Stimulated activated CD8-positive, alpha-beta memory T cell treated with anti-CD3 and anti-CD28 coated beads, Interleukin-4, amount 100 ng/mL, for 1 hour (primary cell): ENCODE measurements at places on chromosomes 7 and 10.

DNA sequence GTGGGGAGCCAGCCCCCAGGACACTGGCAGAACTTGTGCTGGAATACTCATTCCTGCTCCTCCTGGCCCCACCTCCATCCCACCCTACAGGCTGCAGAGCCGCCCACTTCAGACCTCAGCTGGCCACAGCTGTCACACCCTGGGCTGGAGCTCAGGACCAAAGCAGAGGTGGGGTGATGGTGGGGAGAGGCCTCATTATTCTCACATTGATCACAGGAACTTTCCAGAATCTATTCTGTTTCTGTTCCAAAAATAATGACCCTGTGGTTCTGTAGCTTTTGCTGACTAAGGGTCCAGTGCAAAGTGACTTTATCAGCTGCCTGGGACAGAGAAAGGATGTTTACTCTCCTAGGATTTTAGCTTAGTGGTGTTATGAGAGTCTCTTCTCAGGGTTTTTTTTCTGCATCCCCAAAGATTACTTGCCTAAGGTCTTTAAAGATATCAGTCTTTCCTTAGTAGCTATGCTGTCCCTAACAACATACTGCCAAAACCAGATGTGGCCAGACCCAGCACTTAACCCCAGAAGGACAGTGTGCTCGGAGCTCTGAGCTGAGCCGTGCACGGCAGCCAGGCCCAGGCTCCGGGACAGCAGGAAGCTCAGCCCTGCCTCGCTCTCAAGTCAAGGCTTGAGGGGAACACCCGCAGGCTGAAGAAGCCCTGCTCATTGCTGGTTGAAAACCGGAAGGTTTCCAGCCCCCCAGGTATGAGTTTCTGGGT lies 223.3 kb downstream of the MLLT10 start:
- no peak for DNase-seq

GRCh38 chr7:107934991-107935770 lies 44.2 kb downstream of the DLD start:
- DNase-seq = no peak

- DNase-seq = no peak
These were observed 91.4 kb downstream of the FAM107B start for GRCh38 chr10:14683256-14683655.

DNA sequence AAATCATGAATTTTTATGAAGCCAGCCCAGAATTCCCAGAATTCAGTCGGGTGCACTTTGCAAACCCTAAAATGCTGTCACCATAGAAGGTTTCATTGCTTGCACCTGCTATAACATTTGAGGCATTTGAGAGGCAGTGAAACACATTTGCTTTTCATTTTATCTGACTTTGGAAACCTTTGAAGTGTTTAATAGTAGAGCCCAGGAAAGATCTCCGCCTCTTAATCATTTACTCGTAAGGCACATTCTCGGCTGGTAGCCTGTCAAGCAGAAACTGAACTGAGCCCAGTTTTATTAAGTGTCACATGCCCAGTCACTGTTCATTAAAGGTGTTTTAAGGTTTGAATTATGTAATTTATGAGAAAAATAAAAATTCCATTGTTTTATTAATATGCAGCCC lies 247.6 kb downstream of the EMX2 start:
- DNase-seq = no peak

DNA sequence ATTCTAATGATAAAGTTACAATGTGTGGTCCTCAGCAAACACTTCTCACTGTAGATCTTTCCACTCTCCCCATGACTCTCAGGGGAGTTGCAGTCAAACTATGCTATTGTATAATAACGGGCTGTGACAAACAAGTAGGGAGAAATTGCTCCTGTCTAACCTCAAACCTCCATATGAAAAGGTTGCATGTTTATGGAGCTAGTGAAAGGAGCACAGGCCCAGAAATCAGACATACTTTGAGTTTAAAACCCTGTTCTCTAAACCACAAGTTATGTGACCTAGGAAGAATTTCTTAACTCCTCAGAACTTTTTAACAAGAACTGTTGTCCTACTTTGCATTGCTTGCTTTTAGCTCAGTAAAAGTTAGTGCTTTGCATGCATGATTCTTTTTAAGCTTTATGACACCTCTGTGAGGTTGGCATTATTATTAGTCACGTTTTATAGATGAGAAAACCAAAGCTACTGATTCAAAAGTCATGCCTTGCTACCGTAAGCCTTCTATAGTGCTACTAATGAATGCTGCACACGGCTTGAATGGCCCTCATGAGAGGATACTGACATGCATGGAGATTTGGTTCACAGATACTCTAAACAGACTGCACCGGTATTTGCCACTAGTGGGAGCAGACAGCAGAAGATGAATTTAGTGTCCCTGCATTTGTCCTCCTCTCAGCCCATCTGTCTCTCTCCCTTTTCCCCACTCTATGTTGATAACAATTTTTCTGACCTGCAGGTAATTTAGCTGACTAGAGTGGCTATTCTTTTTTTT lies 129.5 kb upstream of the PCGF5 start:
- no peak for DNase-seq

- DNase-seq = no peak
These were observed 89.0 kb downstream of the AMPH start for GRCh38 chr7:38542156-38542555.

- no peak for DNase-seq
These were observed 36.0 kb upstream of the FAM20C start for GRCh38 chr7:156111-157007.

DNA sequence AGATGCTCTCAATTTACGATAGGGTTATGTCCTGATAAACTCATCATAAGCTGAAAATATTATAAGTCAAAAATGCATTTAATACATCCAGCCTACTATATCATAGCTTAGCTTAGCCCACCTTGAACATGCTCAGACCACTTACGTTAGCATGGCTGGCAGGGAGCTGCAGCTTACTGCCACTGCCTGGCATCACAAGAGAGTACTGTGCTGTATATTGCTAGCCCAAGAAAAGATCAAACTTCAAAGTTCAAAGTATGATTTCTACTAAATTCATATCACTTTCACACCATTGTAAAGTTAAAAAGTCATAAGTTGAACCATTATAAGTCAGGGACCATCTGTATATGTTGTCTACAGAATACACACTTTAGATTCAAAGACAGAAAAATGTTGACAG lies 91.6 kb downstream of the HYCC1 start:
- no peak for DNase-seq

DNA sequence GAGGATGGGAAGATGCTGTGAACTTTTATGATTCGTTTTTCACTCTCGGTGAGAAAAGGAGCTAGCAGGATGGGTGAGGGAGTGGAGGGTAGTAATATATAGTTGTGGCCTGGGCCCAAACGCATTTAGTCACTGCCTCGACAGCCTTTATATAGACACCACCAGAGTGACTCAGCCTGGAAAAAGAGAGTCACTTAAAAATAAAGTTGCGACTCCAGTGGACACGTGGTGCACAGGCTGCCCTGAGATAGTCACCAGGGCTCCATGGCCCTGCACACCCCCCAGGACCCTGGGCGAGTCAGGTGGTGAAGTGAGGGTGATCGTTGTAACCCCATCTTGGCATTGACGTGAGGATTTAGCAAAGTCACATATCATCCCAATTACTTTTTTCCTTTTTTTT lies 106.7 kb downstream of the CUX1 start:
- no peak for DNase-seq

DNA sequence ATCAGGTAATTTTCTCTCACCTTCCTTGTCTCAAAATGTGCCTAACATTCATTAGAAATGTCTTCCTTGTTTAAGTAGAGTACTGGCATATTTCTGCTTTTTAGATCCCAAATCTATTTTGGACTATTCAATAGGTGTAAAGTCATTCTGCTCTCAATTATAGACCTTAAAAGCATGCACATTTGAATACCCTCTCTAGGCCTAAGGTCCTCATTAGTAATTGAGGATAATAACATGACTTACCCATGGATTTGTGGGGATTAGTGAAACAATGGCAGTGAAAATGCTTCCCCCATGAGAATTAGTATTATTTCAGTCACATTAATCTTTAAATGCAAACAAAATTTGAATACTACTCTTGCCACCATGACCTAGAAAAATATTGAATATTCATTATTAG lies 1073.0 kb upstream of the CELF2 start:
- no peak for DNase-seq

- DNase-seq = no peak
These were observed 459 bp downstream of the CYCS start for GRCh38 chr7:25124465-25125136.

DNA sequence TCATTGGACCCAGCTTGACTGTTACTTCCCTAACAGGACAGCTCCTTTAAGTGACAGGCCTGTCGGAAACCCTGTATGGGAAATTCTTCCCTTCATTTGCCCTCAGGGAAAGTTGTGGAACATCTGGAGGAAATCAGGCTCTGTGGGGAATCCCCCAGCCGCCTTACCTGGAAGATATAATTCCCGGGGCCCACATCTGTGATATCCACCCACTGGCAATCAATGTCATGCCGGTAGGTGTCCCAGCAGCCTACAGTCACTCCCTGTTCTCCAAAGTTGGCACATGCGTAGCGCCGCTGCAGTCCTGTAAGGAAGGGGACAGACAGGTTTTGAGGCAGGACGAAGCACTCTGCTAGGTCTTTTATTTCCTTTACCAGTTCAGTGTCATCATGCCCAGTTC lies 16.6 kb downstream of the LOXL4 start:
- DNase-seq = no peak

- DNase-seq = no peak
These were observed 18.3 kb downstream of the KLLN start for GRCh38 chr10:87844837-87845623.

- no peak for DNase-seq
These were observed 35.8 kb downstream of the NSUN6 start for GRCh38 chr10:18615618-18616017.

GRCh38 chr10:77458986-77459590 lies 178.5 kb downstream of the KCNMA1 start:
- no peak for DNase-seq

DNA sequence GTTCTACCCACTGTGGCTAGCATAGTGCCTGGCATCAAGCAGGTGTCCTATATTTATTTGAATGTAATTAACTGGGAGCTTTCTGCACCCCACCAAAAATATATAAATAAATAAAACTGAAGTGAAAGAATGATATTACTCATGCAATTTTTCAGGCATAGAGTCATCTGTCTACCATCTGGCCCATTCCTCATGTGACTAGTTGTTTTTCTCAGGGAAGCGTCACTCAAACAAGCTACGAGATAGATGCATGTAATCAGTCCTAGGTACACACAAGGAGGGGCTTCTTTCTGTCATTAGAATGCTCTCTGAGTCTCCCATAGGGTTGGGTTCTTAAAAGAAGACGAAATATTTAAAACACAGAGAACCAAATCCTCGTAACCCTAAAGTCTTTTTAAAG lies 255.5 kb upstream of the KMT2E start:
- no peak for DNase-seq

DNA sequence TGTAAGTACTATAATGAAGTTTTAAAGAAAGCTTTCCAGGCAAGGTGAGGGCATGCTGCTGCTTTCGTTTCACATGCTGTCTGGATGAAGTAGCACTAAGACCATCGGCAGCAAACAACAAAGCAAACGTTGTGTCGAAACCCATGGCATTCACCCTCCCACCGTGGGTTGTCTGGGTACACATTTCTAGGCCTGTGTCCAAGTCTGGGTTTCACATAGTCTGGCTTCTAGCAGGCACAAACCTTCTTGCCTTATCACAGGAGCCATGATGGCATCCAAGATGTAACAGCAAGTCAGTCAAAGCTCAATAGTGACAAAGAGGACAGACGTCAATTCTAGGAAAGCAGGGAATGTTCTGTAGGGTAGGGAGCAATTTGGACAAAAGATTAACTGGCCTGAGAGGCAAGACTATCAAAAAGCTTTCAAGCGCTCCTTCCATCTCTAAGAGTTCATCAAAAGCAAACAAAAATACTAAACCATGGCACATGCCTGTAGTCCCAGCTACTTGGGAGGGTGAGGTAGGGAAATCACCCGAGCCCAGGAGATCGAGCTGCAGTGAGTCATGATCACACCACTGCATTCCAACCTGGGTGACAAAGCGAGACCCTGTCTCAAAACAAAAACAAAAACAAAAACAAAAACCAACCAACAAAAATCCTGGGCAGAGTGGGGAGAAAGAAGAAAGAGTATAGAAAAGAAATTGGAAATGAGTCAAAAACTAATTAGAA lies 42.7 kb downstream of the PAXIP1 start:
- DNase-seq = no peak

GRCh38 chr7:115099906-115100305 lies 178.0 kb downstream of the MDFIC start:
- DNase-seq = no peak
